ENCODE measurements at places on chromosomes 1 and 21.

GRCh38 chr21:27164208-27165177 lies 197.6 kb upstream of the ADAMTS5 start:
- DNase-seq, result no peak

DNA sequence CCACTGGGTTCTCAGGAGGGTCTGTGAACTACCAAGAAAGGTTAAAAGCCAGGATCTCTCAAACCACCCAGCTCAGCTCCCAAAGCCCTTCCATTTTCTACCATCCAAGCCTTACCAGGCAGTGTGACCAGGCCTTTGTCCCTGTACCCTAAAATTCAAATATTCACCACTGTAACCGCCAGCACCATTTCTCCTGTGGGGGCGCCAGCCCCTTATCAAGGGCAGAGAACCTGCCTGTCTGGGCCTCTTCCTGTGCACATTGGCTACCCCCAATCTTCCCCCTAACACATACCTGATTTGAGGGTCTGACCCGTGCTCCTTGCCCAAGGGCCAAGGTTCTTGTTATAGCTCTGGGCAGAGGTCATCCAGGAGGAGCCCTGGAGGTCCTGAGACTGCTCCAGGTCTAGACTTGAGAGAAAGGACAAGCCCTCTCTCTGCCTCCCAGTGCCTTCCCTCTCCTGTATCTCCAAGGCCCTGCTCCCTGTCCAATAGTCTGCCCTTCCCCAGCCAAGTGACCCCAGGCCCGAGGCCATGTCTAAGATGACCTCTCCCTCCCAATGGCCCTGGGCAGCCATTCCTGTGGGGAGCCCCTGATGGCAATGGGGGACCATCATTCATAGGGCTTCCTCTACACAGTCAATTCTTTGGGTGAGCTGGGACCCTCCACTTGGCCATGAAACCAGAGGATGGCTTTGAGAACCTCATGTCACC lies 78.5 kb downstream of the FHAD1 start:
- DNase-seq, result no peak

- DNase-seq, result no peak
These were observed 80.6 kb downstream of the CCDC185 start for GRCh38 chr1:223473601-223474344.

GRCh38 chr1:239164451-239165180 lies 221.8 kb upstream of the CHRM3 start:
- no peak for DNase-seq

- peak; percentile 59 for DNase-seq
These were observed 56.0 kb downstream of the ADARB1 start for GRCh38 chr21:45130324-45130774.

GRCh38 chr1:172452536-172453152 lies 8.8 kb upstream of the PIGC start:
- DNase-seq, result no peak

- no peak for DNase-seq
These were observed 87.9 kb downstream of the ZZZ3 start for GRCh38 chr1:77594366-77595112.

- DNase-seq, result no peak
These were observed 720.2 kb downstream of the LTN1 start for GRCh38 chr21:28272272-28272992.

- no peak for DNase-seq
These were observed 22.5 kb upstream of the CAP1 start for GRCh38 chr1:40017951-40018575.

- peak; percentile 97 for DNase-seq
These were observed 12.5 kb downstream of the RPS6KA1 start for GRCh38 chr1:26541816-26542711.

DNA sequence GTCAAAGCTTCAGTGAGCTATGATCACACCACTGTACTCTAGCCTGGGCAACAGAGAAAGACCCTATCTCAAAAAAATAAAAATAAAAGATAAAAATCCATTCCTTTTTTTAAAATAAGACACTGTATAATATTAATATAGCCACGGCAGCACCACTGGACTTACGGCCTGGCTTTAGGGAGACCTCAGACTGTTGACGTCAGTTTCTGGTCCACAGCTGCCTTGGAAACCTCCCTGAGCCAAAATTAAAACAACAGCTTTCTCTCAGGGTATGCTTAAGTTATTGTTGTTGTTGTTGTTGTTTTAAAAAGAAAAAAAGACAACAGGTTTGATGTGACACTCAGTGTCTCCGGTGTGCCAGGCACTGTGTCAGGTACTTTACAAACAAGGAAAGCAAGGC lies 42.0 kb downstream of the CAPZB start:
- no peak for DNase-seq

DNA sequence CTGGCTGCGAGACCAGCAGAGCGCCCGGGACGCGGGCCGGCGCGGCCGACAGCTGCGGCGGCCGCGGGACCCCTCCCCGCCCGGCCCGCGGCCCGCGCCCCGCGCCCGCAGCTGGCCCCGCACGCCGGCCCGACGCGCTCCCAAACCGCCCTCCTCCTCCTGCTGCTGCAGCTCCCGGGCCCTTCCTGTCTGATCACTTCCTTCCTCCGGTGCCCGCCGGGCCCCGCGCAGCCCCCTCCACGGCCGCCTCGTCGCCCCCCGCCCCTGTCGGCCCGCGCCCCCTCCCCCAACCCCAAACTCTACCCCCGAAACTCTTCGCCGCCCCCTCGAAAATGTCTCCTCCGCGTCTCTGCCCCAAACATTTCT lies 594 bp downstream of the LUZP1 start:
- DNase-seq, result peak; percentile 67

DNA sequence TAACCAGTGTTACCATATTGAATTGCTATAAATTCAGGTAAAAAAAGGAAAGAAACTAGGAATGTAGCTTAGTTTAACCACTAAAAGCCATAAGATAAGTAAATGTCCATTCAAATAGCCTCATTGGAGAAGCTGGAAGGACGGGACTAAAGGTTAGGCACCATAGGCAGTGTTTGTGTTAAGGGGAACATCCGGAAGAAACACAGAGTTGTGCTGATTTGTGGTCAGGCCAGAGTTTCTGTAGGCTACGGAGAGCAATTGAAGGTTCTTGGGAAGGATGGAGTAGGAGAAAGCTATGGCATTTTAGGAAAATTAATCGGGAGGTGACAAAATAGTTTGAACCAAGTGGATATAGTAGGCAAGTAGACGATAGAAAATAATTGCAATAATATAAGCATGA lies 1.3 kb upstream of the KCNJ10 start:
- DNase-seq, result no peak

- no peak for DNase-seq
These were observed 2.8 kb downstream of the ANKRD34A start for GRCh38 chr1:145961425-145962156.

DNA sequence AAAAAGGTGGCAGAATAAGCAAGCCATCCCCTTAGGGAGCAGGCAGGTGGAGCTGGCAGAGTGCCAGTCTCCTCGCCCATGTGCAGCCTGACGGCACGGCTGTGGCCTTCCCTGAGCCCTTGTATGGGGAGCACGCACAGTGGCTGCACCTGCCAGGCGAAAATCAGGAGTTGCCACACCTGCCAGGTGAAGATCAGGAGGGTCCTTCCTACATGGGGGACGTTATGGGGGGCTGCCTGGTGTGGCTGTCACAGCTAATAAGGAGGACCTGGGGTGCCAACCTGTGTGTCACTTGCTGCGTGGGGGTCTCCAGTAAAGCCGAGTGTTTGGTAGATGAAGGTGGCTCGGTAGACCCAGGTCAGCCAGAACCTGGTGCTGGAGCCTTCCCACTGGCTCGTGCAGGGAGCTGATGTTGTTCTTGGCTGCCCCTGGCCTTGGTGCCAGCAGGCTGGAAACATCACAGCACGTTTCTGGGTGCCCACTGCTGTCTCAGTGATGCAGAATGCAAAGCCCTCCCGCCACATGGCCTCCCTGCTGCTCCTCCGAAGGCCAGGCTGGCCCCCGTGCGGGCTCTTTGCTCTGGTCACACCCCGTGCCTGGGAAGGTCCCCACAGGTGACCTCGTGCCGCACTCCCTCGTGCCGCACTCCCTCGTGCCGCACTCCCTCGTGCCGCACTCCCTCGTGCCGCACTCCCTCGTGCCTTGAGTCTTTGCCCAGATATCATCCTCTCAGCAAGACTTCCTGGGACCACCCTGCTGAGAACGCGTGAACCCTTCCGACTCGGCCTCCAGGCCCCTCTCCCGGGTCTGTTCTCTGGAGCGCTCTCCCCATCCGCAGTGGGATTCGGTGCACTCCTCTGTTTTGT lies 55.4 kb downstream of the SLC37A1 start:
- no peak for DNase-seq

DNA sequence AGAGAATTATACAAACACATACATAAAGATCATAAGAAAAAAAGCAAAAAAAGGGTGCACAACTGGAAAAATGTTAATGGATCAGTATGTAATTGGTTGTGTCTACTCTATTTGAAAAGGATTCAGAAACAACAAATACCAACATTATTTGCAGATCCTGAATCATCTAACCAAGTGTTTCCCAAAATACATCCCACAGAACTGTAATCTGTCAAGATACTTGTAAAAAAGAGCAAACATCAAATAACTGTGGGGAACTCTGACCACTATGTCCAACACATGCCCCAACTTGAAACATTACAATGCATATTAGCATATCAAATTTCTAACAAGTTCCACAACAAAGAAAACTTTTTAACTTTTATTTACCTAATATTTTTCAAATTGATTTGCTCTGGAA lies 22.6 kb downstream of the ANKRD13C start:
- no peak for DNase-seq

- no peak for DNase-seq
These were observed 1.8 kb upstream of the SLC6A9 start for GRCh38 chr1:44033041-44033575.

DNA sequence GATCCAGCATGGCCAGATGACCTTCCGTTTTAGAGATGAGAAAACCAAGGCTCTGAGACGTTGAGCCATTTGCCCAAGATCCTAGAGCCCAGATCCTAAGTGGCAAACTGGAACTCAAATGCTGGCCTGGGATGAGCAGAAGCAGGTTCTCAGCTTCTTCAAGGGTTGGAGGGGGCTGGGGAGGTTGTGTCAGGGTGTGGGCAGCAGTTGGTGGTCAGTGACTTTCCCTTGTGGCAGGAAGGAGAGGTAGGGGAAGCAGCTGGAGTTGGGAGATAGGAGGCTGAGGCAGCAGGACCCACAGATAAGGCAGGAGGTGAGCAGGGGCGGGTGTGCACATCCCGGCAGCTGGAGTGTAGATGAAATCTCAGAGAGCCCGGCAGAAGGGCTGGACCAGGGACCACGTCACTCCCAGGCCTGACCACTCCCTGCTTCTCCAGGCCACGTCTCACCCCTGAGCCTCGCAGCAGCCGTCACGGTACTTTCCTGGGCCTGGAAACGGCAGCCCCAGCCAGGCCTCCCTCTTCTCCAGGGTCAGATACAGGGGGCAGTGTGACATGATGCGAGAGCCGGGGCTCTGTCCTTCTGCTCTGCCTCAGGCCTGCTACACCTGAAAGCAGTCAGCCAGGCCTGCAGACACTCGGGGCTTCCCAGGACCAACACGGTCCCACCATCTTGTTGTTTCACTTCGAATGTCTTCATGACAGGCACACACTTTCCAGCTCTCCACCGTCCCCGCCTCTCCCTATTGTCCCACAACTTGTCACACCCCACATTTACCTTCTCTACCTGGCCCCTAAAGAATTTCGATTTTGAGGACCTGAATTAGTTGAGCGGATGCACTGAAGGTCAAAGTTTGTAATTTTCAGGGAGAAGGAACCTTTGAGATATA lies 11.5 kb upstream of the LAPTM5 start:
- DNase-seq, result peak; percentile 60

GRCh38 chr1:39788758-39789570 lies at the start of gene BMP8B:
BMP8B (minus strand) TSS chr1:39788865; CDS start chr1:39788485, 380 bp downstream.
- peak; percentile 84 for DNase-seq

DNA sequence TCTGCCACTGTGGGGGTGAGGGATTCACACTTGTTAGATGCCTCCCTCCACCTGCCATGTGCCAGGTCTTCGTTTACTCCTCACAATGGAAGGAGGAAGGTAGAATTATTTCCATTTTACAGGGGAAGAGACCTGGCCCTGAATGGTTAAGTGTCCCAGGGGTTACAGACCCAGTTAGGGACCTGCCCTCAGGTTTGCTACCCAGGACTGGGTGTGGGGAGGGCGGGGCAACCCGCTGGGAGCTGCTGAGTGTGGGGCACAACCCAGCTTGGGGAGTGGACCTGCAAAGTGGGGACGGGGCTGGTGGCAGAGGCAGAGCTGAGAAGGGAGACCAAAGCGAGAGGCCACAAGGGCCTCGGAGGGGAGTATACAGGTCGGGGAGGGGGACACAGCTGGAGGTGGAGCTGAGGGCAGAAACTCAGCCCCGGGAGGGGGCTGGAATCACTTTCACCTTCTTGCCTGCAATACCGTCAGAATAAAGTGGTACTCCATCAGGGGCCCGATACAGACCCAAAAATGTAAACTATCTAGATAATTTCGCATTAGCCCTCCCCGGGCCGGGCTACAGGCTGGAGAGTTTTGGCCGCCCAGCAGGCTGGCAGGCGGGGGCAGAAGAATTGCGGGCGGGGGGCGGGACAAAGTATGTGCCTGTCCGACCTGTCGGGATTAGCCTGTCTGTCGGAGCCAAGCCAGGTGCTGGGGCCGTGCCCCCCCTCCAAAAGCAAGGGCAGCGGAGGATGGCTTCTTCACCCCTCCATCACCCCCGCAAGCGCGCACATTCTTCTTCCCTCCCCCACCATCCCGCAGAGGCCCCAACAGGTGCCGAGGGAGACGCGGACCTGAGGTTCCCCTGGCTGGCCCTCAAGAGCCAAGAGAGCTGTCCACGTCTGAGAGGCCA lies 1.4 kb downstream of the RSPO1 start:
- DNase-seq, result no peak

DNA sequence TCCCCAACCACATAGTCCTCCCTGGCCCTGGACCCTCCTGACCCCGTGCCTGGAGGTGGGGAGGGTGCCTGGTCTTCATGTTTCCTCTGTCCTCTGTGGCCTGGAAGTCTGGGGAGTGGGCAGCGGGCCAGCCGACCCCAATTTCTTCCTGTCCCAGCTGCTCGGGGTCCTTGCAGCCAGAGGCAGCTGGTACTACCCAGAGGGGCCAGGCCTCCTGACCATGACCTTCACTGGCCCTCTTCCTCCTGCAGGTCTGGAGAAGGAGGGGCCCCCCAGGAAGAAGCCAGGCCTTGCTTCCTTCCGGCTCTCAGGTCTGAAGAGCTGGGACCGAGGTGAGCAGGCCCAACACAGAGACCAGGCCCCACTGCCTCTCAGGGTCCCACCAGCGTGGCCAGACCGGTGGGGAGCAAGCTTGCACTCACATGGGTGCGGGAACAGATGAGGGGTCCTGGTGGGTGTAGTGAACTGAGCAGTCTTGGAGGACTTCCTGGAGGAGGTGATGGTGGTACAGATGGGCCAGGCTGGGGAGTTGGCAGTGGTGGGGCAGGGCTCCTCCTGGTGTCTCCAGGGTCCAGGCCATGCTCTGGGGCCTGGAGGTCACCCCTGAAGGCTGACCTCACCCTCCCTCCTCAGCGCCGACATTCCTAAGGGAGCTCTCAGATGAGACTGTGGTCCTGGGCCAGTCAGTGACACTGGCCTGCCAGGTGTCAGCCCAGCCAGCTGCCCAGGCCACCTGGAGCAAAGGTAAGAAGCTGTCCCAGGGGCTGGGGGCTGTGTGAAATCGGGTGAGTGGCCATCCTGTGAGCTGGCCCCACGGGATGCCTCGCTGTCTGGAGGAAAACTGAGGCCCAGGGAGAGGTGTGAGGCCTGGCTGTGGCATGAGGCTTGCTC lies 32.7 kb downstream of the TRIM11 start:
- no peak for DNase-seq

GRCh38 chr1:50251702-50252101 lies 143.0 kb downstream of the ELAVL4 start:
- DNase-seq, result peak; percentile 23

- peak; percentile 65 for DNase-seq
These were observed 7.0 kb upstream of the PSEN2 start for GRCh38 chr1:226863446-226863845.

- no peak for DNase-seq
These were observed 121.0 kb downstream of the ATP5PO start for GRCh38 chr21:33794596-33794995.

GRCh38 chr1:185376288-185376687 lies 59.2 kb upstream of the IVNS1ABP start:
- no peak for DNase-seq
